Hypothalamus (tissue), 51 donors: ENCODE measurements at places on chromosomes 2 and 18.

- DNase-seq: no peak
Observed at GRCh38 chr2:152443771-152444170, 108.8 kb downstream of the FMNL2 start.

- no peak for DNase-seq
Observed at GRCh38 chr2:107804608-107805498, 21.8 kb upstream of the RGPD4 start.

GRCh38 chr2:101367508-101367907 is 19.8 kb downstream of the CREG2 start:
- DNase-seq: no peak

- no peak for DNase-seq
Observed at GRCh38 chr2:38498045-38498481, 104.7 kb downstream of the HNRNPLL start.

- no peak for DNase-seq
Observed at GRCh38 chr2:22950431-22950830, 434.5 kb upstream of the KLHL29 start.

GRCh38 chr18:21593540-21594257 is 6.8 kb downstream of the ESCO1 start:
- DNase-seq: no peak

- DNase-seq: no peak
Observed at GRCh38 chr2:159753797-159754196, 41.5 kb downstream of the MARCHF7 start.
